Pericardium fibroblast (primary cell): ENCODE measurements at places on chromosomes 12 and 14. TPM values are rescaled to one million over a fixed set of nuclear protein-coding genes. Genes with fewer than 3 reads are reported as not detected.

ADAMTS20 gene
- not detected in 2 replicates for total RNA-seq

LBHD2 gene
- 0.26 TPM in 1 of 2 replicates, not detected in the other for total RNA-seq

INTS13 gene
- total RNA-seq = 23.4 and 50.8 TPM in 2 replicates

AP1G2 gene
- total RNA-seq = 18.3 and 29.8 TPM in 2 replicates

MFAP5 gene
- total RNA-seq = 126 and 254 TPM in 2 replicates

LALBA gene
- total RNA-seq = not detected in 2 replicates

AREL1 gene
- total RNA-seq = 14.0 and 23.1 TPM in 2 replicates

PNN gene
- total RNA-seq = 8.7 and 14.1 TPM in 2 replicates

CEP290 gene
- 3.6 and 3.8 TPM in 2 replicates for total RNA-seq

TAS2R7 gene
- not detected in 2 replicates for total RNA-seq

CHURC1 gene
- 56.6 and 85.5 TPM in 2 replicates for total RNA-seq

B4GALNT1 gene
- total RNA-seq = 0.17 TPM in 1 of 2 replicates, not detected in the other

SERPINA3 gene
- 63.4 and 80.7 TPM in 2 replicates for total RNA-seq

CMKLR1 gene
- 2.5 and 6.8 TPM in 2 replicates for total RNA-seq

HOXC12 gene
- not detected in 2 replicates for total RNA-seq

FERMT2 gene
- total RNA-seq = 138 and 201 TPM in 2 replicates

PRH2 gene
- total RNA-seq = 2.3 TPM in 1 of 2 replicates, not detected in the other

KRT75 gene
- total RNA-seq = not detected in 2 replicates

YAF2 gene
- 4.9 and 6.4 TPM in 2 replicates for total RNA-seq

LRRC10 gene
- total RNA-seq = not detected in 2 replicates

ZFYVE21 gene
- total RNA-seq = 74.3 and 83.9 TPM in 2 replicates

ACSM4 gene
- not detected in 2 replicates for total RNA-seq

PPP4R4 gene
- total RNA-seq = 0.12 and 0.26 TPM in 2 replicates

NPFF gene
- total RNA-seq = not detected in 2 replicates

LRTM2 gene
- total RNA-seq = not detected in 2 replicates

CLEC7A gene
- total RNA-seq = not detected in 2 replicates

CPSF2 gene
- 14.2 and 36.3 TPM in 2 replicates for total RNA-seq

TAS2R9 gene
- not detected in 2 replicates for total RNA-seq

GPR162 gene
- total RNA-seq = 3.7 and 5.6 TPM in 2 replicates

MUCL1 gene
- total RNA-seq = not detected in 2 replicates

PRICKLE1 gene
- 10.4 and 13.1 TPM in 2 replicates for total RNA-seq

KRT85 gene
- total RNA-seq = not detected in 2 replicates

CD4 gene
- total RNA-seq = 0.35 and 0.60 TPM in 2 replicates

SYT1 gene
- total RNA-seq = 0.34 and 1.9 TPM in 2 replicates

NKX2-1 gene
- total RNA-seq = not detected in 2 replicates

DHRS4 gene
- 54.4 and 60.7 TPM in 2 replicates for total RNA-seq

IRAK3 gene
- 11.7 and 14.9 TPM in 2 replicates for total RNA-seq
